ENCODE measurements at places on chromosomes 4 and X. TPM values are rescaled to one million over a fixed set of nuclear protein-coding genes. Genes with fewer than 3 reads are reported as not detected.

- H3K27ac ChIP-seq, result no peak overlapping the region
- no peaks in the 10 kb centered on the region for H3K27me3 ChIP-seq
- H3K36me3 ChIP-seq, result no peaks in the 10 kb centered on the region
- H3K4me3 ChIP-seq, result no peak overlapping the region
- no peak for DNase-seq
These were observed 179.4 kb downstream of the FBXW7 start for GRCh38 chr4:152356428-152357034.

GRCh38 chr4:86661006-86661405, 66.9 kb downstream of the PTPN13 start:
- H3K4me1 ChIP-seq, result no peaks in the 10 kb centered on the region
- H3K4me3 ChIP-seq, result no peak overlapping the region
- no peak overlapping the region for H3K27ac ChIP-seq
- H3K27me3 ChIP-seq, result no peaks in the 10 kb centered on the region

- no peak overlapping the region for H3K27ac ChIP-seq
- H3K4me3 ChIP-seq, result no peak overlapping the region
- H3K36me3 ChIP-seq, result no peaks in the 10 kb centered on the region
- H3K27me3 ChIP-seq, result no peaks in the 10 kb centered on the region
- DNase-seq, result no peak
- no peaks in the 10 kb centered on the region for H3K4me1 ChIP-seq
These were observed 90.1 kb downstream of the ANAPC4 start for GRCh38 chr4:25466966-25467697.

GRCh38 chrX:74133156-74133796, 170.7 kb upstream of the ZCCHC13 start:
- no peak overlapping the region for H3K27ac ChIP-seq
- no peaks in the 10 kb centered on the region for H3K27me3 ChIP-seq
- H3K4me3 ChIP-seq, result no peak overlapping the region
- DNase-seq, result peak; percentile 73
- no peaks in the 10 kb centered on the region for H3K4me1 ChIP-seq

- no peak overlapping the region for H3K27ac ChIP-seq
- peaks cover 29% of the 10 kb centered on the region for H3K36me3 ChIP-seq
- no peak overlapping the region for H3K4me3 ChIP-seq
- no peaks in the 10 kb centered on the region for H3K27me3 ChIP-seq
These were observed 30.0 kb downstream of the METAP1 start for GRCh38 chr4:99025506-99025905.

The UGT8 gene
- total RNA-seq, result not detected
